ENCODE measurements at places on chromosomes 2 and 18.

- DNase-seq = no peak
These were observed 901 bp downstream of the SPOPL start for GRCh38 chr2:138502255-138503086.

DNA sequence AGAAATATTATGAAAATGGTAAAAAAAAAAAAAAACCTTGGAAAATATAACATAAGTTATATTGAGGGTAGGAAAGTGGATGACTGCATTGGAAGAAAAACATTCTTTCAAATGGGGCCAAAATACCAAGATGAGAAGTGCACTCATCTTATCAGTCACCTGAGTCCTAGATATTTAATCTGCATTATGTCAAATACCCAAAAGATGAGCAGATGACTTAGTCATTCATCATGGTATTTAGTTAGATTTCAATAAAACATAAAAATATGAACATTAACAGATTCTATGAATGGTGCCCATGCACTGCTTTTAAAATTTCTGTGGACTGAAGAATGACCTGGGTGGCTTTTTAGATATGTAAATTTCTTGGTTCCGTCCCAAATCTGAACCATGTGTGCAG lies 56.9 kb downstream of the HNMT start:
- DNase-seq = no peak

DNA sequence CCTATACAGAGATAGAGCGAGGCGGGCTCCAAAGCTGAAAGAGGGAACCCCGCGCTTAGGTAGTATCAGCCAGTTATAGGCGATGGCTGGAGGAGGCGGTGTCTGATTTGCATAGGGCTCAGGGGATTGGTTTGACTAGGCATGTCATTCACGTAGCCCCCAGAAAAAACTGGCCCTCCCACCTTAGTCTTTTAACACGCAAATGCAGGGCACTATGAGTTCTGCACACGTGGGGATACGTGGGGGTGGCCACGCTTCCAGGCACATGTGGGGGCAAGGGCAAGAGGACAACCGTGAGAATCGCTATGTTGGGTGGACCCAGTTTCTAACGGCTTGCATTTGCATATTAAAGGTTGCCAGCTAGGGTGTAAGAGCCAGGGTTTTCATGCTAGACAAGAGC lies 56.7 kb upstream of the MSTN start:
- DNase-seq = peak; percentile 64

DNA sequence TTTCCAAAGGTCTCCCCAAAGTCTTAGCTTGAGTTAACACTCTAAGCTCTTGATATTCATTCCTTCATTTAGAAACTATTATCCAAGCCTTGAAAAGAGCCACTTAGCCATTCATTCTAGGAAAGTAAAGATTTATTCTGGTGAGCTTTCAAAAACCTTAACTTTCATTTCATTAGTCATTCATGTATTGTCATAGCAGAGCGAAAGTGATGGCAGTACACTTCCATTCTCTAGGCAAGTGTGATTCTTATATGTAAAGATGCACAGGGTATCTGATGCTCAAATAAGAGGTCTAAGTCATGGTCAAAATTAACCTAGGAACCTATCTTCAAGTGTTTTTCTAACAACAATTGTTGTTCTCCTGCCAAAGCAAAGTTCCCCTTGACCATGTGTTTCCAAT lies 553.0 kb upstream of the FANCL start:
- DNase-seq = no peak

GRCh38 chr2:140975237-140975636 lies 1155.6 kb downstream of the LRP1B start:
- DNase-seq = no peak

DNA sequence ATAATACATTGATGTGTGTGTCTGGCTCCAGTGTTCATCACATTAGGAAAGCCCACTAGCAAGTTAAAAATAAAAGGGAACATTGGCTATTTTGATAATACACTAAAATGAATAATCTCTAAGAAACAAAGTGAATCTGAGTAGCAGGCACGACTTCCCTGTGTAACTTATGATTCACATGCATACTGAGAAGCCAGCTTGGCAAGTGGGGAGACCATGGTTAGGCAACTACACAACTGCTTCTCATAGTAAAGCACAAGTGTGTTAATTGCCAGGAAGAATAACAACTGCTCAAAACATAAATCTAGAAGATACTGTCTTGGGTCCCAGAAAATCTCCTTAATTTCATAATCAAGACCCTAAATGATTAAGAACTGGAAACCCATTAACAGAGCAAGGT lies 4.0 kb downstream of the MYO5B start:
- DNase-seq = no peak

GRCh38 chr2:74103763-74104162 lies 43.9 kb downstream of the BOLA3 start:
- no peak for DNase-seq

DNA sequence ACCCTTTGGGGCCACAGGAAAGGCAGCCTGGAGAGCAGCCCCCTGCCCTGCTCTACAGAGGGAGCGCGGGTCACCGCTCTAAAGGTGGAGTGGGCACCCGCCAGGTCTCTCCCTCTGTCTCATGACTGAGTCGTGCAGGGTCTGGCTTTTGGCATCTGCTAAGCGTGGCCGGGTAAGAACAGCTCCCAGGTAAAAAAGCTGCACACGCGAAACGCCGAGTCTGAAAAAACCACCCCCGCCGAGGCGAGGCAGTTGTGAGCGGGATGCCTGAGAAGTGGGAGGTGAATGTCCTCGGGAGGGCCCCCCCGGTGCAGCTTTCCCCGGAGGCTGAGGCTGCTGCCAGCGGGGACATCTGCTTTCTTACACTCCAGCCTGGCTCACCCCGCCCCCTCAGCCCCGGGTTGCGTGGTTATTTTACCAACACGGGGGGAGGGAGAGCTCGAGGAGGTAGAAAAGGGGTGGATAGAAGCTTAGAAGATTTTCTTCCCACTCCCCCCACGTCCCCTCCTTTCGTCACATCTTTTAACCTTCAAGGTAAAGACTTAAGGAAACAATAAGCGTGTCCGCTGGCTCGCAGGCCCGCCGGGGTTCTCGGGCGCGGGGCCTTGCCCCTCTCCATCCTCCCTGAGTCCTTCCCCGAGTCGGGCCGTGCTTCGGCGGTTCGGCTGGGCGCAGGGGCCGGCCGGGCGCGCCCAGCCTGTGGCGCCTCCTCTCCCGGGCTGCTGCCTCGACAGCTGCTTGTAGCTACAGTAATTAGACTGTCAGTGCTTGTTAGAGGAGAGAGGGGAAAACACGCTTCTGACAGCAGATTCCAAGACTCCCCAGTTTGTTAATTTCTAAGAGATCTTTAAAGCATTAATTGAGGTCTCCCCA lies 70.6 kb upstream of the PSMD14 start:
- DNase-seq = peak; percentile 71
